Activated naive CD4-positive, alpha-beta T cell (primary cell): ENCODE measurements at places on chromosomes 4 and X.

DNA sequence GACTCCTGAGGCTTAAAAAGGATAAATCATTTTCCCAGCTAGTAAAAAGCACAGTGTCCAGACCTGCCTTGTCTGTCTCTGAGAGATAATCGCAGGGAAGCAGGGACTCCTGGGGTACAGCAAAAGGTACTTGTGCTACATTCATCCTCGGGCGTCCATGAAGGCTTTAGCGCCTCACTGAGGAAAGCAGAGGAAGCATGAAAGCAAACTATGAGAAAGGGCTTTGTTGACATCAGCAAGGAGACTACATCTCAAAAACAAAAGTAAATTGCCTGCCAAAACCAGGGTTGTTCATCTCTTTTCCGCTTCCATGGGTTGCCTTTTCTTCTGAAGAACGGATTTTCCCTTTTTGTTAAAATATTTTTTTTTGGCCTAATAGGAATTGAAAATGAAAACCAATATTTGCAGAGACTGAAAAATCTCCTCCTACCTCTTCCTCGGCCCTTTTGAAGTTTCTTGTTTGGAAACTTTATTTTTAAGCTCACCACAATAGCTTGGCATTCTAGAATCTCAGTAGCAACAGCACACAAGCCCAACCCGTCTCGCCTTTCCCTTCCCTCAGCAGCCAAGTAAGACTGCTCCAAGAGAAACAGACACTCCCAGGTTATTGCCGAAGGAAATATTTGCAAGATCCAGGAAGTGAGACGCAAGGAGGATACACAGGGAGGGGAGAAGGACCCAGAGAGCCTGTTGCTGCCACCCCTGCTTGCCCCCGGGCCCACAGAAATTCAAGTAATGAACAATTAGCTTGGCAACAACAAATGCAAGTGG is 148.3 kb upstream of the DGKK start:
- DNase-seq: no peak

DNA sequence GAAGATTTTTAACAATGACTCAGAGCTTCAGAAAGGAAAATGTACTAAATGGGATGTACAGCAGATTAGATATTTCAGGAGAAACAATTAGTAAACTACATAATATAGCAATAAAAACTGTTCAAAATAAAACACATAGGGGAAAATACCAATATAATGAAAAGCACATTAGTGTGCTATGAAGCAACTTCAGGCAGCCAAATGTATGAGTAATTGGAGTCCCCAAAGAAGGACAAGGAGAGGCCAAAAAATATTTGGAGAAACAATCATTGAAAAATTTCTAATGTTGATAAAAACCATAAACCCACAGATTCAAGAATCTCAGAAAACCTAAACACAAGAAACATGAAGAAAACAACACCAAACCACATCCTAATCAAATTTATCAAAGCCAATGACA is 129.3 kb upstream of the CHRDL1 start:
- DNase-seq: no peak

DNA sequence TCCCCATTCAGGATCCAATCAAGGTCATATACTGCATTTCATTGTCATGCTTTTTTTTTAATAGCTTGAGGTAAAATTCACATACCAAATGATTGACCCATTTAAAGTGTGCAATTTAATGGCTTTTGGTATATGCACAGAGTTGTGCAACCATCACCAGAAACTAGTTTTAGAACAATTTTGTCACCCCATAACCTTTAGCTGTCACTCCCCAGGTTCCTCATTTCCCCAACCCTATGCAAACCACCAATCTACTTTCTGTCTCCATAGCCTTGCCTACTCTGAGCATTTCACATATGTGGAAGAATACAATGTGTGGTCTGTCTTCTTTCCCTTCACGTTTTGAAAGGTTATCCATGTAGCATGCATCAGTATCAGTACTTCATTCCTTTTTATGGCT is 1.4 kb upstream of the SMAD1 start:
- no peak for DNase-seq

- DNase-seq: no peak
Measured at GRCh38 chrX:127030016-127030748, 210.7 kb downstream of the PRR32 start.
